ENCODE measurements at places on chromosomes 16 and 17. TPM values are rescaled to one million over a fixed set of nuclear protein-coding genes. Genes with fewer than 3 reads are reported as not detected.
A peak's percentile ranks its signal among the peaks of the same experiment; 100 is the strongest.

- no peak for DNase-seq
Observed at GRCh38 chr17:17036524-17036998, 5.7 kb upstream of the MPRIP start.

The TSPOAP1 gene
- total RNA-seq = not detected

- no peak for DNase-seq
Observed at GRCh38 chr17:14310605-14311004, 9.7 kb downstream of the HS3ST3B1 start.

DNA sequence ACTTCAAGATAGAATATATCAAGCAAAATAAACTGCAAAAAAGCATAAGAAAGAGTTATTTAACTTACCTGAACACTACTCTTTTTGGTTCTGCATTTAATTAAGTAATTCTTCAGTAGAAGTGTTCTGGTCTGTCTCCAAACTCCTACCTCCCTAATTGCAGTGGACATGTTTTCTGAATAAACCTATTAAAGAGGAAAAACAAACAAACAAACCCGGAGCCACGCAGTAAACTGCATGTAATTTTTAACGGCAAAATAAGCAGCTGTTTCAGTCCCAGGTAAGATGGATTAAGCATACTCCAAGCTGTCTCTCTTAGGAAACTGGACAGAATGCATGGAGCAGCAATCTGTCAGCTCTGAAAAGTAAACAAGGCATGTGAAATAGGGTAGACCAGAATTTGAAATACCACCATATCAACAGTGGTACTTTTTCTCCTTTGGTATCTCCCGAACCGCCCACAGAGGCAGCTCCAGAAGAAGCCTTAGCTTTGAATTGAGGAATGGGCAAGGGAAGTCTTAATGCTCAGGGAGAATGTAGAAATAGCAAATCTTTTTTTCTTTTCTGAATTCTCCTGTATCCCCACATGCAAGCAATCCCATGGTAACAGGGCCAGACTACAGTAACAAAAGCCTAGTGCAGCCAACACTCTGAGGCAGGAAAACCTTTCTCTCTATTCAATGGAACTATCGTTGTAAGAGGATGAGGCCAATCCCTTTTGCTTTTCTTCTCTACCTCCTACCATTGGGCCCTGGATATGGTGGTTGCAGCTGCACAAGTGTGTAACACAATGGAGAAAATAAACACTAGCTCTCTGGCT is 12.5 kb downstream of the ABCA5 start:
- DNase-seq = no peak

The KLHL11 gene
- total RNA-seq = 30.0 TPM

The UTS2R gene
- total RNA-seq = not detected

DNA sequence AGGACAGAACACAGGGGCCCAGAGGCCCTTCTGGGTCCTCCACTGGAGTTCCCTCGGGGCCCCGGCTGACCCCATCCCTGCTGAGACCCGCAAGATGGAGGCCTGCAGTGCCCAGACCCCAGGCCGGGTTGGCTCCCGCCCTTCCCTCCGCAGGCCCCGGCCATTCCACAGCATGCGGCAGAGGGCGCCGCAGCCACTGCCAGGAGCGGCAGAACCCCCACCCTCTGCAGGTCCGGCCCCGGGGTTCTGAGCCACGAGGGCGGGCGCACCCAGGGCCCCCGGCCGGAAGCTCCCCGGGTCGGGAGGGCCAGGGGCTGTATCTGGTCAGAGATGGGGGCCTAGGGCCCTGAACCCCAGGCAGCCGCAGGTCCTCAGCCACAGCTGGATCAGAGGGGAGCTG is 2.4 kb upstream of the PERCC1 start:
- DNase-seq = peak; percentile 48

GRCh38 chr17:75404731-75405364 is 630 bp downstream of the GRB2 start:
- no peak for DNase-seq

DNA sequence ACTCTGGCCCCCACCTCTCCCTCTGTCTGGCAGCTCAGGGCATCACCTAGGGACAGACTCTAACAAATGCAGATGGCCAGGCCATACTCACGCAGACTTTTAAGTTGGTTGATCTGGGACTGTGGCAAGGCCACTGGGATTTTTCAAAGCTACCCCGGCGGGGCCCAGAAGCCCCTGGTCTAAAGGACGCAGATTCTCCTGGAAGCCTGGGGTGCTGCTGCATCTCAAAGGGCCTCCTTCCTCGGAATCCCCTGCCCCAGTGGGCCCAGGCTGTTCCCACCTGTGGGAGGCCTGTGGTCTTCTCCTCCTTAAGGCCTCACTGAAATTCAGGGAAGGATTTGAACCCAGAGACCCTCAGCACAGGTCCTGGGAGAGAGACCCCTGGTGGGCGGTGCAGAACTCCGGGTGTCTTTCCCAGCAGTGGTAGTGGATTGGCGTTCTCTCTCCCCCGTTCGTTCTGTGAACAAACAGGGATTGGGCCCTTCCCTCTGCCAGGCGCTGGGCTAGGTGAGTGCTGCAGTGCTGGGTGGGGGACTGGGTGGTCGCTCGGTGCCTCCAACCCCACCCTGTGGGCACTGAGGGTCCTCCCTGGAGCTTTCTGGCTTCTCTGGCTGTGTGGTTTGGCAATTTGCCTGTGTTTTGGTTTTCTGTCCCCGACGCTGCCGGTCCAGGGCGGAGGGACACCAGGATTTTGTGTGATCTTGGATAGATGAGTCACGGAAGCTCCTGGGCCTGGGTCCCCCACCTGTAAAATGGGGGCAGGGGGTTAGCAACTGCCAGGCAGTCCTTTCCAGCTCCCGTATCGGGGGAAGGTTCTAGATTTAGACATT is 160.5 kb upstream of the GSE1 start:
- DNase-seq = no peak
